ENCODE measurements at places on chromosomes 12 and 14.
A peak's percentile ranks its signal among the peaks of the same experiment; 100 is the strongest.

- no peak for DNase-seq
Observed at GRCh38 chr12:124422142-124422569, 127.3 kb downstream of the RFLNA start.

GRCh38 chr12:105332925-105333324, 2.4 kb downstream of the C12orf75 start:
- no peak for DNase-seq

- DNase-seq: no peak
Observed at GRCh38 chr14:54137614-54137961, 181.0 kb upstream of the BMP4 start.

DNA sequence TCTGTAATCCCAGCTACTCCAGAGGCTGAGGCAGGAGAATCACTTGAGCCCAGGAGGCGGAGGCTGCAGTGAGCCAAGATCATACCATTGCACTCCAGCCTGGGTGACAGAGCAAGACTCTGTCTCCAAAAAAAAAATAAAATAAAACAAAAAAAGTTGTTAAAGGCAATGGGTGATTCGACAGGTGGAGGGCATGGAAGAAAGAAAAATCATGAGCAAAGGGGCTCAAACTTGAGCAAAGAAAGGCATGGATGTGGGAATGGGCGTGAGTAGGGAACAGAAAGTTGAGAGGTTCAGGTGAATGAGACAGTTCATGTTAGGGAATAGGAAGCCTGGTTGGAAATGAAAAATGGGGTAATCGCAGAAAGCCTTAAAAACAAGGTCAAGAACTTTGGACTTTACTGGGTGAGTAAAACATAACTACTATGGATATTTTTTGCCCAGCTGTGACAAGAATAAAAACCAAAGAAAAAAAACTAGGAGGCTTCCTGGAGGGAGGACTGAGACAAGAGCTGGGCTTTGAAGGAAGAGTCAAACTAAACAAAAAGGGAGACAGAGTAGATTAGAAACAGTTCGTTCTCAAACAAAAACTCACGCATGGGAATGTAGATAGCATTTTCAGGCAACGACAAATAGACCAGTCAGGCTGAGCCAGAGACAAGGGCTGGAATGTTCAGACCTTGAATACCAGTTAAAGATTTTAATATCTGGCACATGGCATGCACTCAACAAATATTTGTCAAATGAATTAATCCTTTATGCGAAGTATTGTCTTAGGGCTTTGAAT, 18.8 kb downstream of the PYM1 start:
- DNase-seq: no peak

DNA sequence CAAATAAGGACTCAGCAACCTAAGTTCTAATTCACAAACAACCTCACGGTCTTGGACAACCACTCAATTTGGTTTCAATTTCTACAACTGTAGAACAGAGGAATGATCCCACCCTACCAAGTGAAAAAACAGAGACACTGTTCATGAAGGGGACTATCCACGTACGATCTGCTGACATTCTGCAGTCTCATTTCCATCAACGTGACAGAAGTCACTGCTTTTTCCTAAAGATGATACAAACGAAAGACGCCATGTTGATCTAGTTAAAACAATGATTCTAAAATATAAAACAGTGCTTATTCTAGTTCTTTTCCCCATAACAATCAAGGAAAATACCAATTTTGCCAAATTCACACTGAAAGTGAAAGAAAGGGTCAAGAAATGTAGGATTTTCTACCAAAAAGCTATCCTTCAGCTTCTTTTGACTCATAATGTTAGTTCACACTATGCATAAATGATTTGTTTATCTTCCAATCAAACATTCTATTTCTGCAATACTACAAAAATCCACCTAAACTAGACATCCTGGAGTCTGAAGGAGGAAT, 38.1 kb downstream of the CORO1C start:
- no peak for DNase-seq

- DNase-seq: no peak
Observed at GRCh38 chr12:3446235-3446634, 44.8 kb upstream of the PRMT8 start.

GRCh38 chr14:95291859-95292542, 27.7 kb downstream of the CLMN start:
- no peak for DNase-seq

DNA sequence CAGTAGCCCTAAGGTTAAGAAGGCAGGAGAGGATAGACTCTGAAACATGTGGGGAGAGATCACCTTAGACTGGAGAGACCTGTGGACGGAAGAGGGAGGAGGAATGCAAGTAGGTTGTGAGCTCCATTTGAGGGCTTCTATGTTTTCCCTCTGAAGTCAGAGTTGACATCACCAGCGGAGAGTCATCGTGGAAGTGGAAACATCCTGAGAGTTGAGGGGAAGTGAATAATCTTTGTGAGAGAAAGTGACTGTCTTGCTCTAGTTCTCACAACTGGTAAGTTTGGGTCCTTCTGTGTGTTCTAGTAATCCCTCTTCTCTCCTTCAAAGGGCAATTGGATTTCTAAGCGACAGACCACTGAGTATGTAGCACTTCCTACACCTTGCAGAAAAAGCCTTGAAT, 103.6 kb upstream of the CCND2 start:
- no peak for DNase-seq

DNA sequence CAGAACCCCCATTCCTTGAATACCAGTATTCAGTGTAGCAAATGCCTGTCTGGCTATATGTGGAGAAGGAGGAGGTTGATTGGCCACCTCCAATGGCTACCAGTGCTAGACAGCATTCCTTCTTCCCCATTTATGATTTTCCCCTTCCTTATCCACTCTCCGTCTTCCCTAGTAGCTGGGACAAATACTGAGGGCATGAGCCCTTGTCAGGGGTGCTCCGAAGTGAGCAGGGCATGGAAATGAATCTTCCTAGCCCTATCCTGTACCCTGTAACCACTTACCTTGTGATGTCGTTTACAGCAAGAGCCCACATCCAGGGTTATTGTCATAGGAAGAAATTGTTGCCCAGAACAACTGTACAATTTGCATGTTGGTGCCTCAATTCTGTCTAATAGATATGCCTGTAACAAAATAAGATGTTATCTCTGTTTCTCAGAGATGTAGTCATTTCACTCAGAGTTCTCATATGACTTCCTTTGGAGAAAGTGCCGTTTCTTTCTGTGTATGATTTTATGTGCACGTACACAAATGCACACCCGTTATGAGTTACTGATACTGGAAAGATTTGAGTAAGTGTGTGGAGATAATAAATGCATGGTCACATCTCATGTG, 423.7 kb downstream of the EGLN3 start:
- no peak for DNase-seq

DNA sequence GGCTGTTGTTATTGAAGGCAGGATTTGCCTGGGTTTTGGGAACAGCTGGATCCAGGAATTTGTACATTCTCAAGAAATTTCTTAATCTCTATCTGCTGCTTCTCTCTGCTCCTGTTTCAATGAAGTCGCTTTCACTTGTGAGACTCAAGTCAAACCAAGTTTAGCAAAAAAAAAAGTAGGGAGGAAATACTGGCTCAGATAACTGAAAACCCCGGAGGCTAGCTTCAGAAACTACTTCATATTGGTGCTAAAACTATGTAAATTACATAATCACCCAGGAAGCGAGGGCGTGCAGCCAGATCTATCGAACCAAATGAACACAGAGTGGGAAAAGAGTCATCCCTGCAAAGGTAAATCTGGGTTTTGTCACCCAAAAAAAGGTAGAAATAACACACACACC, 68.3 kb upstream of the FICD start:
- DNase-seq: no peak

DNA sequence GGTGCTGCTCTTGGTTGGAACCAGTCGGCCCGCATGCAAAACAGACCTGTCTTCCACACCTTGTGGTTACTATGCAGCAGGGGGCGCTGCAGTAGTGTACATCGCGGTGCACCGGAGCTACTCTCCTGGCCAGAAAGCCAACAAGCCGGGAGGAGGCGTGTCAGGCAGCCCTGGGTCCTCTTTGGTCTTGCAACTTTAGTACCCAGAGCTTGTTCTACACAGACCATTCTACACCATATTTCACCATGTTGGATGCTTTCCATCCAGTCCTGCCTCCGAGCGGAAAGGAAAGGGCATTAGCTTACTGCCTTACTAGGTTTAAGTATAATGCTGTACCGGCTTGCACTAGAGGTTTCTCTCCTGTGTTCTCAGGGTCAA, 927 bp upstream of the TMTC2 start:
- peak; percentile 94 for DNase-seq

DNA sequence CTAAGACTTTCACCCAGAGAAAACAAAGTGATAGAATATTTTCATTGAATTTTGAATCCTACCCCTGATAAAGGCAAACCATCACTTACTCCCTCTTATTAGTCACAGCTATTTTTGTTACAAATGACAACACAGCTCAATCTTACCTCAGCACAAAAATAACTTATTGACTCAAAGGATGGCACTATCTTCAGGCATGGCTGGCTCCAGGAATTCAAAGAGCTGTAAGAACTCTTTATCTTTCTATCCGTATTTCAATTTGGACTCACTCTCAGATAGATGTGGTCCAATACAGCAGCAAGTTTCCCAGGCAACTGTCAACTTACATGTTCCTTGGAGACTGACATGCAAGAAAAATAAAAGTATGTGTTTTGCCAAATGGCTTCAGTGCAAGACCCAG, 709.4 kb upstream of the MDGA2 start:
- no peak for DNase-seq

- DNase-seq: no peak
Observed at GRCh38 chr12:790608-791007, 38.2 kb downstream of the WNK1 start.

DNA sequence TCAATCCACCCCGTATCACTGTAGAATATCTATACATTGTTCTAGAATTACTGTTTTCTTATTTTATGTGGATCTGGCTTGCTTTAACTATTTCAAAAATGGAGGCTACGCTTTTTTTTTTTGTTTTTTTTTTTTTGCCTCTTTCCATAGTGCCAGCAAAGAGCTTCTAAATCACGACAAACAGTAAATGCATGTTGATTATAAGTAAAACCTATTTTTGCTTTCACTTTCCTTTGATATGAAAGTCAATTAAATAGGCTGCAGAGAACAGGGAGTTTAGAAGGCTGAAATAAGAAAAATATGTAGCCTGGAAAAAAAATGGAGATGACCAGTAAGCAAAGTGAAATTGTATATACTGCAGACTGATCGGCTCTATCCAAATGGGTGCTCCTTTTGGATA, 112.3 kb upstream of the AMIGO2 start:
- no peak for DNase-seq

DNA sequence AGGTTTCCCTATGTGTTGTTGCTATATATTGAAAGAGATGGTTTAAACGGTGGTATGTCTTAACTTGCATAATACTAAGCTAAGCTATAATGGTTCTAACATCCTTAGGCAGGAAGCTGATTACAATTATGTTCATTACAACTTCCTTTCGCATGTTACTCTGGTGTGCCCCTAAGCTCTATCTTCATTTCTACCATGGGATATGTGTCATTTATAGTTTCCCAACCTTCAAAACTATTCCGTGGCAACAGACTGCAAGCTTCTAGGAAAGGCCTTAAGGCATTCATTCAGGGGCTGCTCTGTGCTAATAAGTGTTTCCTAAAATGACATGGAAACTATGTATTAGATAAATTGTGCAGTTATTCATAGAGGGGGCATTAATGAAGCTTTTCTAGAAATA, 294.6 kb downstream of the GXYLT1 start:
- DNase-seq: no peak

- no peak for DNase-seq
Observed at GRCh38 chr12:40015881-40016280, 90.0 kb downstream of the SLC2A13 start.

DNA sequence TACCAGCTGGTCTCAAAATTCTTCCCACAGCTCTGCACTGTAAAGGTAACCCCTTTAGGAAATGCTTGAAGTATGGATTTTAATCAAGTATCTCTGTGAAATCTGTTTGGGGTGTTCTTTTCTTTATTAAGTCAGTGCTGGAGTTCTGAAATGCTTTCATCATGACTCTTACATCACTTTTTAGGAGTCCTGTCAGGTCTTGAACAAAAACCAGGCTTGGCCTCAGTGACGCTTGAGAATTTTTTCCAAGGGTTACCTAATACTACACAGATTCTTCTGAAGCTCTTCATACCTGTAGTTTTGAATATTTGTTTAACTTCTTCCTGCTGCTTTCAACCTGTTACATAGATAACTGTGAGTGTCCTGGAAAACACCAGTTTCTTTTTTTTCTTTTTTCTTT, 47.0 kb upstream of the KCNH3 start:
- DNase-seq: no peak

- no peak for DNase-seq
Observed at GRCh38 chr14:70648346-70648745, 6.6 kb downstream of the TTC9 start.

- no peak for DNase-seq
Observed at GRCh38 chr12:84978921-84979320, 57.2 kb downstream of the TSPAN19 start.

DNA sequence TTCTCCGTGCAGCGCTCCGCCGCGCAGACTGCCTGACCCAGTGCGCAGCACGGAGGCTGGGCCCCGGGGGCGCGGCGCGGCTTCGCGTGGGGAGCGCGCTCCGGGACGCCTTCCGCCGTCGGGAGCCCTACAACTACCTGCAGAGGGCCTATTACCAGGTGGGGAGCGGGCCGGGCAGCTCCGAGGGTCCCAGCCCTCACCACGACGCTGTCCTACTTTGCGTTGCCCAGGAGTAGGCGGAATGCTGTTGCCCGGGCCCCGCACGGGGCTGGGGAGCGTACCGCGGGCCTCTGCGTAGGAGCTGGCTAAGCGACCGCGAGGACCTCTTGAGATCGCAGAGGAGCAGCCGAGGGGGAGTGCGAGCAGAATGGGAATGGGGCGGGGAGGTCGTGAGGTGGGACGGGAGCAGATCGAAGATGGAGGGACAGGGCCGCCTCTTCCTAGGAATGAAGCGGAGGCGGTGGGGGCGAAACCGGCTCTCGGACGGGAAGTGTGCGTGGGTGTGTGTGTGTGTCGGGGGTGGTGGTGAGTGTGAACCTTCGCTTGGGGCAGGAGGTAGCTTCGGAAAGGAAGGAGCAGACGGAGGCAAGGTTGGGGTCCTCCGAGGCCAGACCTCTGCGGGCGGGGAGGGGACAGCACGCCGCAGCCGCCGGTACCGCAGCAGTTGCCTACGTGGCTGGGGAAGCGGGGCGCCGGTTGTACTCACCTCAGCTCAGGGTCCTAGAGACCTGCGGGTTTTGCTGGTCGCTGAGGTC, 751 bp downstream of the P3H3 start:
- no peak for DNase-seq

GRCh38 chr12:20282401-20282800, 85.9 kb upstream of the PDE3A start:
- no peak for DNase-seq

All from activated CD4-positive, alpha-beta memory T cell treated with anti-CD3 and anti-CD28 coated beads, Interleukin-2, amount 10 ng/mL, durations not matched to agents 7 days and 5 days (primary cell).